Adipocyte (in vitro differentiated cells): ENCODE measurements at places on chromosomes 16 and 17.

- no peak for DNase-seq
Observed at GRCh38 chr16:29892458-29892813, 6.9 kb downstream of the SEZ6L2 start.

GRCh38 chr17:43377056-43377810 lies 21.6 kb upstream of the ARL4D start:
- no peak for DNase-seq

- DNase-seq: no peak
Observed at GRCh38 chr16:17852977-17853702, 382.4 kb upstream of the XYLT1 start.

DNA sequence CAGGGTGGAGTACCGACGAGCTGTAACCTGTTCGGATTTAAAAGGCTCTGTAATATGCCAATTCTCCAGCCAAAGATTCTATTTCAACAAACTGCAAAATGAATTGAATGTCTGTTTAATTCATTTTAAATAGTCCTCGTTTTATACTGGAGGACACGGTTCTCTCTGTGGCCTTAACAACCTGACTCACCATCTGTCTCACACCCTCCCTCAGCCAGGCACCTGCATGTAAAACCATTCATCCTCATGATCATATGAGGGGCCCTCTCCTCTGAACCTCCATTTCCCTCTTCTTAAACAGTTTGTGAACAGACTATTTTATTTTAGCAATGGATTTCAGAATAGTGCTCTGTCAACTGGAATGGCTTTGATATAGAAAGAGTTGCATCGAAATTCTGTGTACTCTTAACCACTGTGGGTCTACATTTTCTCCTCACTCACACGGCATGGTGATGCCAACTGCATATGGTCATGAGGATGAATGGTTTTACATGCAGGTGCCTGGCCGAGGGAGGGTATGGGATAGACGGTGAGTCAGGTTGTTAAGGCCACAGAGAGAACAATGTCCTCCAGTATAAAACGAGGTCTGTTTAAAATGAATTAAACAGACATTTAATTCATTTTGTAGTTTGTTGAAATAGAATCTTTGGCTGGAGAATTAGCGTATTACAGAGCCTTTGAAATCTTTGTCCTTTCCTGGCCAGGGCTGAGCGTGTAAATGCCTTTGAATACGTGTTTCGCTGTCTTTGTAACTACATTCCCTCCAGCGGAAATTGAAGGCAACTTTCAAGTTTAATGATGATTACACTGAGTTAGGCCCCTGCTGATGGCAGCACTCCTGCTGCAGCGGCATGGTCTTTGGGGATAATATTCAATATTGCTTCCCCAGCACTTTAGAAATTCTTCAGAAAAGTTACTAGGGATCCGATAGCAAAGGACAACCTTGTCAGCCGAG lies 329.6 kb downstream of the SNX29 start:
- no peak for DNase-seq

GRCh38 chr17:38401459-38401858 lies 26.8 kb upstream of the ARHGAP23 start:
- DNase-seq: no peak

DNA sequence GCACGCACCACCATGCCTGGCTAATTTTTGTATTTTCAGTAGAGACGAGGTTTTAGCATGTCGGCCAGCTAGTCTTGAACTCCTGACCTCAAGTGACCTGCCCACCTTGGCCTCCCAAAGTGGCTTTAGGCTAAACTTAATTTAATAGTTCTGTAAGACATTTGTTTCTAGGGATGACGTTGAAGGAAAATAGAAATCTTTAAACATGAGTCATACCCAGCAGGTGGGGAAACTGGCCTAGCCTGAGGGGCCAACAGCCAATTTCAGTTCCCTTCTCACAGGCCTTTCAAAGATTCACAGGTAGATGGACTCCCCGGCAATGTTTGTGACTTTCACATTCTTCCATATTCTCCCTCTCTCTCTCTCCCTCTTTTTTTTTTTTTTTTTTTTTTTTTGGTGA lies 18.1 kb upstream of the ITPRIPL2 start:
- no peak for DNase-seq

DNA sequence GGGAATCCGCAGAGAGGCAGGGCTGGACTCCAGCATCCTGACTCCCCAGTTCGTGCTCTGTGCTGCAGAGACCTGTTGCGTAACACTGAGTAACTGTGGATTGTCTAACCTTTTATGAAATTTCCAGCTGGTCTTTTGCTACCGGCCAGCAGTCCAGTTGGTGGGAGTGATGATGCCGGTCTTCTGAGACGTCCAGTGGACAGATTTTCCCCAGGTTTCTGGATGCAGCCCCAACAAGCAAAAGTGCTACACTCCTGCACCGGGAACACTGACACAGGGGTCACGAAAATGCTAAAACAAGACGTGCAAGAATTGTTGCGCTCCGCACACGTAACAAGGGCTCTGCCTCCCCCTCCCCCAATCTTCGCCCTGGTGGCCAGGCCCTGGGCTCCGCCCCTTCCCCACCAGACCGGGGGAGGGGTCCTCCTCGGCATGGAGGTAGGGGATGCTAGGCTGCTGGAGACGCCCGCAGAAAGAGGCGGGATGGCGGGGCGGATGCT lies 701 bp upstream of the MRC2 start:
- DNase-seq: peak; percentile 94

- peak; percentile 87 for DNase-seq
Observed at GRCh38 chr17:7835814-7836595, 2.0 kb downstream of the KDM6B start.

DNA sequence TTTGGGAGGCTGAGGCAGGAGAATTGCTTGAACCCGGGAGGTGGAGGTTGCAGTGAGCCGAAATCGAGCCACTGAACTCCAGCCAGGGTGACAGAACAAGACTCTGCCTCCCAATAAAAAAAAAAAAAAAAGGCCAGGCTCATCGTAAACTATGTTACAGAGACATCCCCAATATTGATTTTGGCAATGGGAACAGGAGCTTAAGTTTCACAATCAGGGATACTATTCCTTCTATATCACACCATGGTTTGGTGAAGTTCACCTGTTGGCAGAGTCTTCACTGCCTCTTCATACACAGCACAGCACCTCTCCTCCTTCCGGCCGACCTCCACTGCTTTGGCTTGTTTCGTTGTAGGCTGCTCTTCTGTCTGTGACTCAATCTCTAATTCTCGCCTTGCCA lies 21.2 kb downstream of the UTP6 start:
- no peak for DNase-seq

GRCh38 chr16:76532188-76532973 lies 255.2 kb downstream of the CNTNAP4 start:
- no peak for DNase-seq

- DNase-seq: no peak
Observed at GRCh38 chr17:29080323-29080722, 37.4 kb downstream of the PIPOX start.

DNA sequence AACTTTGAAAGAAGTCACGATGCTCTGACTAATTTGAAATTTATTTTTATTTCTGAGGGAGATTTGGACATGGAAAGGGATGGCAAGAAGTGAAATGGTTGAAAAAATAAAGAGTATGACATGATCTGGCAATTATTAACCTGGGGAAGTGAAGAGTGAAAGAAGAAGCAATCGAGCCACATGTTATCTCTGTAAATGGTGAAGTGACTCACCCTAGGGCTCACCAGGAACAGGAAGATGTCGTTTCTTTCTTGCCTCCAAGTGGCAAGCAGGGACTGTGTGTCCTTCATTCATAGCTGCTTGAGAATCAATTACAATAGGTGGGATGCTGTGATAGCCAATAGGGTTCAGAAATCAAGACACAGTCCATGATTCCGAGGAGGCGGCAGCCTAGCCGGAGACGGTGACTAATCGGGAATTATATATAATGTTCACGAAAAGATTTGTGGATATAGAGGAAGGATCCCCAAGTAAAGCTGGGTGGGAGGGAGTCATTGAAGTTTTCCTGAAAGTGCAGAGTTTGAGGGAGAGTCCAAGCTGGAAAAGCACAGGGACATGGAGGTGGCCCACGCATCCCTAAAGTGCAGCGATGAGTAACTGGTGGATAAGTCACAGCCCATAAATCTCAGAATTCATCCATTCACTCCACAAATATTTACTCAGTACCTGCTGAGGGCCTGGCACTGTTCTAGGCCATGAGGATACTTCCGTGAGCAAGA lies 18.2 kb upstream of the KRT20 start:
- DNase-seq: peak; percentile 33

DNA sequence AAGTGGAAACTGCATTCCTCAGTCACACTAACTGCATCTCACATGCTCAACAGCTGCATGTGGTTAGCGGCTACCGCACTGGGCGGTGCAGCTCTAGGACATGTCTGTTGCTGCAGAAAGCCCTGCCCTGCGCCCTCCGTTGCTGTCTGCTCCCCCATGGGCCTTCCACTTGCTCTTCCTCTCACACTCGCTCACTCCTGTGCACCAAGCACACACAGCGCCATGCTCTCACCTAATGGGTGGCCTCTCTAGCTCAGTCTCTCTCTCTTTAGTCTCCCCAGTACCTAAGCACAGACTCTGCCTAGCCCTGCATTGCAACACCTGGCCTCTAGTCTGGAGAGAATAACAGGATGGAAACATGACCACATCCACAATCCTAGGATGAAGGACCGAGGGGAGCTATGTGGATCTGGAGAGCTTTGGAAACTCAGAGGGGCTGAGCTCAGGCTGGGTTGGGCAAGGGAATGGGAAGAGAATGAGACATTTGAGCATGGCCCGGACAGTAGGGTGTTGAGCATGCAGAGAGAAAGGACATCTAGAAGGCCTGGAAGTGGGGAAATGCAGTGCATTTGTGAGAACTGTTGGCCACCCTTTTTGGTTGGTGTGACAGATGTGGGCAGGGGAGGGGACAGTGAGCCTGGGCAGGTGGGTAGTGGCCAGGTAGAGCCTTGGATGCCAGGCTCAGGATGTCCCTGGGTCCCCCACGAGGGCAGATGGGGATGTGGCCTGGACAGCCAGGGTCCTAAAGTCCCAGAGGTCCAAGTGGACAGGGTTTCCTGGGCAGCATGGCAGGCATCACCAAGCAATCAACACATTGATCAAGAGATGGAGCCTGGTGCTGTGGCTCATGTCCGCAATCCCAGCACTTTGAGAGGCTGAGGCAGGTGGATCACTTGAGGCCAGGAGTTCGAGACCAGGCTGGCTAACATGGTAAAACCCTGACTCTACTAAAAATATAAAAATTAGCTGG lies 16.1 kb downstream of the SGCA start:
- peak; percentile 68 for DNase-seq

DNA sequence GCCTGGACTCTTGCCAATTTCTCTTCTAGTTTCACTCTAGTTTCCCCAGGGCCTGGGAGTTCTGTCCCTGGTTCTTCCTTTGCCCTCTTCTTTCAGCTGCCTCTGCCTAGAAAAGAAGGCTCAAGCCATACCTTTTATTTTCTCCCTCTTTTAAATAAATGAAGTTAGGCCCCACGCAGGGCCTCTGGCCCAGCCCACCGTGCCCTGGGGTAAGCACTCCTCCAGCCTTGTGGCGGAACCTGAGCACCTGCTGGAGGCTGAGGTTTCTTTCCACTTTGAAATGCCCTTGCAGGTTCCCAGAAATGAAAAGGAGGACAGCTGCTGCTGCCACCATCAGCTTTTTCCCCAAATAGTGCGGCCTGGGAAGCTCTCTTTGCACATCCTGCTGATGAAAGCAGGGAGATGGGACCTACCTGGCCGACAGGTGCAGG lies 139.4 kb downstream of the CCDC182 start:
- peak; percentile 81 for DNase-seq

- DNase-seq: no peak
Observed at GRCh38 chr16:79334127-79334526, 266.4 kb downstream of the MAF start.

- peak; percentile 77 for DNase-seq
Observed at GRCh38 chr16:55542459-55543082, 23.9 kb upstream of the CAPNS2 start.

DNA sequence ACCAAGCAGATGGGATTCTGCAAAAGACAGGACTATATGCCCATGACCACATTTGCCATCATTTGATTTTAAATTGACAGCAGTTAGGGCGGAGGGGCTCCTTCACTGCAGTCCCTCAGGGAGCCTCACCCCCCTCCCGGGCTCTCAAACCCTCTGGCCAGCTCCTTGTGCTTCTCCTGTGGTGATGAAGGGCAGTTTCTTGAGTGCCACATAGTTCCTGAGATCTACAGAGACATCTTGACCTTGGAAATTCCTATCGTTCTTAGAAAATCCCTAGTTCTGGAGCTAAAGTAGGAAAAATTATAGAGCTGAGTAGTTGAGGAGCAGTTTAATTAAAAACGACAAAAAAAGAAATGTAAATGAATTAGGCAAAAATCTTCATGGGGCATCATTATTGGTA lies 231.5 kb downstream of the CCDC182 start:
- DNase-seq: no peak

DNA sequence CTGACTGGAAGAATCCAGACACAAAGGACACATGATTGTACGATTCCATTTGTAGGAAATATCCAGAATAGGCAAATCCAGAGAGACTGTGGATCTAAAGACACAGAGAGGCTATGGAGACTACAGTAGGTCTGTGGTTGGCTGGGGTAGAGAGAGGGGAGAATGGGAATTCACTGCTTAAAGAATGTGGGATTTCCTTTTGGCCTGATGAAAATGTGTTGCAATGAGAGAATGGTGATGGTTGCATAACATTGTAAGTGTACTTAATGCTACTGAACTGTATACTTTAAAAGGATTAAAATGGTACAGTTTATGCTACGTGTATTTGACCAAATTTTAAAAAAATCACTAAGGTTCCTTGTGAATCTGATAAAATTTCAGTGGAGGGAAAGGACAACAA lies 62.1 kb downstream of the GPRC5B start:
- DNase-seq: peak; percentile 80

- no peak for DNase-seq
Observed at GRCh38 chr17:31702041-31702440, 157.0 kb downstream of the COPRS start.

GRCh38 chr17:80716986-80717719 lies 172.5 kb downstream of the RPTOR start:
- no peak for DNase-seq

DNA sequence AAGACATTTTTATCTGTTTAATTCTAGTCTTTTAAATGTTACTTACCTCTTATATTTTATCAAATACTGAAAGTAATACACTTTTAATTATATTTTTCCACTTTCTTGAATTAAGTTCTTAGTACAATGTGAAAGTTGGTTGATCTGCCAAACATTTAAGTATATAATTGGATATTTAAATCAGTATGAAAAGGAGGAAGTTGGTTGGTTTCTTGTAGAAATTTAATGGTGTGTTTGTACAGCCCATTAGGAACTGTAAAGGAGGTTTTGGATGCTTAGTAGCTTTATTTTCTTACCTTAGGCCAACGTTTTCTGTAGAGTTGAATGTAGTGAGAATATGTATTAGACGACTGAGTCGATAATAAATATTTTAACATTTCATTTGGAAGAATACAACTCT lies 5.4 kb downstream of the NFATC3 start:
- DNase-seq: no peak

- no peak for DNase-seq
Observed at GRCh38 chr16:85759136-85759535, 8.2 kb upstream of the C16orf74 start.

DNA sequence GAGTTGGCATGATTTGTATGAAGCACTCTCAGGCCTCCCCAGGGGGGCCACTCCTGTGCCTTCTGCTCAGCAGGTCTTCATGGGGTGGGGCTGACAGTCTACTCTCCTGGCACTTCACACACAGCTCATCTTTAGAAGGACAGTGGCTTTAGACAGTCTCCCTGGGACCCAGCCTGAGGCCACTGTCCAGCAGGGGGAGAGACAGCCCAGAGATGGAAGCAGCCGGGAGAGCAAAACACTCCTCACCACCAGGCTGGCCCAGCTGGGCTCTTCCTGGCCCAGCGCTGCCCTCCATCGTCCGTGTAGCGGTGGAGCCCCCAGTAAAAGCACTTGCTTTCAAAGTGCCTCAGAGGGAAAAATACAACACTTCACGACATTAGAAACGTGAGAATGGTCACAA lies 62.0 kb upstream of the CRHR1 start:
- no peak for DNase-seq

- DNase-seq: no peak
Observed at GRCh38 chr17:34886831-34887230, 74.4 kb downstream of the CCT6B start.
